NCI-H1694 (cell line): ENCODE measurements at places on chromosomes 16 and 17.
A peak's percentile ranks its signal among the peaks of the same experiment; 100 is the strongest.

GRCh38 chr17:77724876-77725615 lies 233.5 kb upstream of the TNRC6C start:
- no peak for DNase-seq

DNA sequence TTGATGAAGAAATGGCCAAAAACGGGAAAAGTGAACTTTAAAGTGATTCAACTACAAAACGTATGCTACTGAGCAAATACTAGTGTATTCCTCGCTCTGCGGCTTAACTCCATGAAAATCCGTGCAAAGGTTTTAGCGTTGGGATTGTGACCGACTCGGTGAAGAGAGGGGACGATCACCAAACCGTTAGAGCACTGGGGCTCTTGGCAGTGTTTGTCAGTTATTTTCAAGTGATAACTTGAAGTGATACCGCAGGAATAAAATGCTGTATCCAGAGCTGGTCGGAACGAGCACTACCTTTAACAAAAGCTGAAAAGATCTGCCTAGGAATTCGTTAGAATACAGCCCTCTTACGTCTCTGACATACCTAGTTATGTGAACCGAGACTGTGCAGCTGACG lies 773 bp upstream of the PPM1D start:
- DNase-seq, result peak; percentile 41

DNA sequence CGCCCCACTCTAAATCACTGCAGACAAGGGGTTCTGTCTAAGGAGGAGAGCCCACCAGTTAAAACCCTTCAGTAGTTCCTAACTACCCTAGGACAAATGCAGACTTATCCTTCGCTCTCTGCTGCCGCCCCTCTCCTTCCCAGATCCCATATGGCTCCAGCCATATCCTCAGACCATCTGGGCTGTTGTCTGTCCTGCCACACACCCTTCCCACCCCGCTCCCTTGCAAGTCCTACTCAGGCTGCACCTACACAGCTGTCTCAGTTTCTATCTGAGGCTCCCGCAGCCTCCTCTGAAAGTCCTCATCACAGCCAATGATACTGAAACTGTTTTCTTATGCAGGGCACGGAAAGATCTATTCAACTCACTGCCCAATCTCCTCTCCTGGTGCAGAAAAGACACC lies 720 bp upstream of the BCKDK start:
- DNase-seq, result no peak

DNA sequence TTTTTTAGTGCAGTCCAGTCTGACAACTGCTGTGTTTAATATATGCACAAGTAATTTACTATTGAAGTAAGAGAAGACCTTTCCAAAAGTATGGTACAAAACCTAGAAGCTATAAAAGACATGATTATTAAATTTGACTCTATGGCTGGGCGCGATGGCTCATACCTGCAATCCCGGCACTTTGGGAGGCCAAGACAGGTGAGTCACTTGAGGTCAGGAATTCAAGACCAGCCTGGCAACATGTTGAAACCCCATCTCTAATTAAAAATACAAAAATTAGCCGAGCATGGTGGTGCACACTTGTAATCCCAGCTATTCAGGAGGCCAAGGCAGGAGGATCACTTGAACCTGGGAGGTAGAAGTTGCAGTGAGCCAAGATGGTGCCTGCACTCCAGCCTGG lies 41.4 kb upstream of the VWA3A start:
- DNase-seq, result no peak

DNA sequence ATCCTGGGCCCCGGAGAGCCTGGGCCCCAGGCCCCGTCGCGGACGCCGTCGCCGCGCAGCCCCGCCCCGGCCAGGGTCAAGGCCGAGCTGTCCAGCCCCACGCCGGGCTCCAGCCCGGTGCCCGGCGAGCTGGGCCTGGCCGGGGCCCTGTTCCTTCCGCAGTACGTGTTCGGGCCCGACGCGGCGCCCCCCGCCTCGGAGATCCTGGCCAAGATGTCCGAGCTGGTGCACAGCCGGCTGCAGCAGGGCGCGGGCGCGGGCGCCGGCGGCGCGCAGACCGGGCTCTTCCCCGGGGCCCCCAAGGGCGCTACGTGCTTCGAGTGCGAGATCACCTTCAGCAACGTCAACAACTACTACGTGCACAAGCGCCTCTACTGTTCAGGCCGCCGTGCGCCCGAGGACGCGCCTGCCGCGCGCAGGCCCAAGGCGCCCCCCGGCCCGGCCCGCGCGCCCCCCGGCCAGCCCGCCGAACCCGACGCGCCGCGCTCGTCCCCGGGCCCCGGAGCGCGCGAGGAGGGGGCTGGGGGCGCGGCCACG lies 36.8 kb upstream of the ZC3H18 start:
- DNase-seq, result no peak

DNA sequence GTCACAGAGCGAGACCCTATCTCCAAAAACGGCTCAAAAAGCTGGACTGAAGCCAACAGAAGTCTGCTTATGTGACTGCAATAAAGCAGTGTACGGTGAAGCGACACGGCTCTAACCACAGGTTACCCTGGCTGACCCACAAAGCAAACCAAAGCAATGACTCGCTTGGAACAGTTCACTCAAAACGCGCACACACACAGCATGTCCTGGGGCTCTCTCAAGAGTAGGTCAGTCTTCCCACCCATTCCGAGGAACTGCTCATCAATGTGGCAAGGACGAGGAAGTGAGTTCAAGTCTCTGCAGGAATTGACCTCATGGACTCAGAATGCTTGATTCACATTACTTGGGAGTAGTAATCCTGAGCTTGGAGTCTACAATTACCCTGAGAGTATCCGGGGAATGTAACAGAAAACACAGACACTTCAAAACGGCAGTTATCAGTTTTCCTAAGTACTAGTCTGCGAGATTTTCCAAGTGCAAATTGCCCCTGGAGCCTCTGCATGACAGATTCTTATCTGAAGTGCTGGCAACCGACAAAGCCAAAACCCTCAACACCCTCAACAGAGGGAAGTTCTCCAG lies 25.4 kb downstream of the PELP1 start:
- no peak for DNase-seq

DNA sequence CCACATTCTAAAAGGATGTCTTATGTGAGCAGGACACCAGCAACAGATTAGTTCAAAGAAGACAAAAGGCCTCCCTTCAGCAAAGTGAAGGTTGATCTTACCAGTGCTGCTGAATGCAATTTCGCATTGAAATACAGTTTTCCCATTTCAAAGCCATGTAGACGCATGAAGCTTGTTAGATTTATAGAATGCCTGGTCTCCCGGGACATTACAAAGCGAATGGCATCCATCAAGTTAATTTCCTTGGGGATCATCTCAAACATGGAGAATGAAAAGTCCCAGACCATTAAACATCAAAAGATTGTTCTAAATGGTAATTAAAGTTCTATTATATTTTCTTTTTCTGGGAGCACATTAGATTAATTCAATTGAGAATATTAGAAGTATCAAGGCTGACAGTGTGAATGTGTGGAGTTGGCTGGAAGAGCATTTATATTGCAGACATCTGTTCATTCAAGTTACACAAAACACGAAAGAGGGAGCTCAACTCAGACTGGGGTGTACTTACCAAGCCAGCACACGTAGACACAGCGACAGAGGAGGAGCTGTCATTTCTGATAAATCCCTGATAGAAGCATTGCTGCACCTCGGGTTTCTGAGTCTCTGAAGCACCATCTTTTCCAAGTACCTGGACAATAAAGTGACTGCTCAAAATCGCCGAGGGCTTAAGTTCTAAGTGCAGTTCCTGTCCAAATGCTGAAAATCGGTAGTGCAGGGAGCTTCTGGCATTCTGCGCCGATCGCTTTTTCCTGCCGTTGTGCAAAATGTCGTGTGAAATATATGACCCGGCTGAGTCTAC lies 3.8 kb downstream of the ADAMTS18 start:
- no peak for DNase-seq

- no peak for DNase-seq
Measured at GRCh38 chr16:22373662-22374310, 633 bp downstream of the CDR2 start.

DNA sequence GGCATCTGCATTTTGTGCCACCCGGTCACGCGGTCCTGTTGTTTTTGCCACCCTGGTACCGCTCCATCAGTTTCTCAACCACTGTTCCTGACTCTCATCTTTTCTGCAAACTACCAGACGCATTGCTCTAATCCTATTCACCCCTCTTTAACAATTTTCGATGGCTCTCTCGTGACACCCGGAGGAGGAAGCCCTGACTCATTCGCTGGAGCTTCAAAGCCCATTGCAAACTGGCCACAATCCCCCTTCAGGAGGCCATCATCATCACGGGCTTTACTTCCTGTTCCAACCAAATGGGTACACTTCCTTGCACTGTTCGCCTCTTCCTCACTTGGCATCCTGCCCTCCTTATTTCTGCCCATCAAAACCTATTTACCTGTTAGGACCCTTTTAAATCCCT lies 155.3 kb downstream of the RGS9 start:
- no peak for DNase-seq

DNA sequence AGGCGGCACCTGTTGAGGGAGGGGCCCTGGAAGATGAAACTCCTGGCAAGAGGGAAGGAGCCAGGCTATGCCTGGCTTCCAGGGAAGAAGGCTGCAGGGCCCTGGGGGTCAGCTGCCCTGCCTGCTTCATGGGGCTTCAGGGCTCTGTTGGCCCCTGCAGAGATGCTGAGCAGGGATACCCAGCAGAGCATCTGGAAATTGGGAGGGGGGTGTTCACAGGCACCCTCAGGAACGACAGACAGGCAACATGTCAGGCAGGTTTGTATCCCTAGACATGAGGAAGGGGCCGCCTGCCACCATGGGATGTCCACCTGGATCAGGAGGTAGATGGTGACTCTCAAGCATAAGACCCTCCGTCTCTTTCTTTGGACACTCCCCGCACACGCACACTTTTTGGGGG lies 13.8 kb upstream of the ZNF423 start:
- no peak for DNase-seq
